ENCODE measurements at places on chromosomes 1 and 21.

- DNase-seq: no peak
These were observed 144.6 kb downstream of the PGBD5 start for GRCh38 chr1:230281556-230281955.

DNA sequence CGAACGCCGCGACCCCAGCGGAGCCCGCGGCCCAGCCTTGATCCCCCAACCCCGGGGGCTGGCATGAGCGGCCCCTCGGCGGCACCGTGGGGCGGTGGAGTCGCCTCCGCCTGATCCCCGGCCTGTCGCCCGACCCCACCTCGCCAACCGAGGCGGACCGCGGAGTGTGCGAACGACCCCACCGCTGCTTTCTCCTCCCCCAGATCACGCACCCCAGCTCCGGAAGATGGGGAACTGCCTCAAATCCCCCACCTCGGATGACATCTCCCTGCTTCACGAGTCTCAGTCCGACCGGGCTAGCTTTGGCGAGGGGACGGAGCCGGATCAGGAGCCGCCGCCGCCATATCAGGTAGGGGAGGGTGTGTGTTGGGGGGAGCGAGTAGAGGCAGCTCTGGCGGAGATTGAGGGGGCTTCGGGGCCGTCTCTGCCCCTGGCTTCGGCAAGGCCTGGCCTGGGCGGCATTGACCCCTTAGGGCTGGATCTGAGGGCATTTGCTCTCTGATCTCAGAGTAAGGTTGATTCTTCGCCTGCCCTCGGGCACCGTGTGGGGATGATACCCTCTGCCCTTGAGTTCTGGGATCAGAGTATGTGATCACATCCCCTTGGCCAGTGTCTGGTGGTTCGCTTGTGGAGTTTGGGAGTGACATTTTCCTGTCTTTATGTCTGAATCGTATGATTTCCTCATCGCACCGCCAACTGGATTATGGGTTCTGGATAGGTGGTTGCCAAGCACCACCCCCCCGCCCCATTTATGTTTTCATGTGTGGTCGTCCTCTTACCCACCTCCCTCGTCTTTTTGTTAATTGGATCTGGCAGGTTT lies 668 bp downstream of the RNF11 start:
- DNase-seq: no peak

DNA sequence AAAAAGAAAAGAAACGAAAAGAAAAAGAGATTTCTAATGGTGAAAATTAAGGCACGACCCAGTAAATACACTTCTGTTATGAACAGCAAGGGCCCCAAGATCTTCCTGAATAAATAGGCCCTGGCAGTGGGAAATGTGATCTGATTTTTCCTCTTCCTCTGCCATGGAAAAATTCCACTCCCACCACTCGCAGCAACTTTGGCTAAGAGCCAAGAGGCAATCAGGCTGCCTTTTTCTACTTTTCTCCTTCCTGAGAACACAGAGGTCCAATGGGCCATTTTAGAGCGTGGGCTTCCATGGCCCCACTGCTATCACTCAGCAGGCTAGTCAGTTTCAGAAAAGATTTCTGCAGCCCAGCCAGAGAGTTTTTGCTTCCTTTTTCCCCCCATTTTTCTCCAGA lies 33.7 kb upstream of the AK4 start:
- no peak for DNase-seq

DNA sequence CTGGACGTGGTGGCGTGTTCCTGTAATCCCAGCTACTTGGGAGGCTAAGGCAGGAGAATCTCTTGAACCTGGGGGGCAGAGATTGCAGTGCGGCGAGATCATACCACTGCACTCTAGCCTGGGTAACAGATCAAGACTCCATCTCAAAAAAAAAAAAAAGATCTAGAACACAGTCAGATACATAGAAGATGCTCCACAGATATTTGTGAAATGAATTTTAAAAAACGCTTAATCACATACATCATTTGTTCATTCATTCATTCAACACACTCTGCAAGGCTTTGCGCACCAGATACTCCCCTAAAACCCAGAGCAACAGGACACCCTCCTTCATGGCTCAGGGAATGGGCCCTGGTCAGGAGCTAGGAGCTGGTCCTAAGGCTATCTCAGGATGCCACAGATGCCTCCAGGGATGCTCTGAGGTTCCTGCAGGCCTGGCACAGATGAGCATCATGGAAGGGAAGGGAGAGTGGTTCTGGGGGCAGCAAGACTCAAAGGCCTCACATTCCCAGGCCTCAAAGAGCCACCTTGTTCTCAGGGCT lies 6.4 kb downstream of the HSPG2 start:
- DNase-seq: no peak

- DNase-seq: no peak
These were observed 31.3 kb downstream of the C8B start for GRCh38 chr1:56934430-56935060.

DNA sequence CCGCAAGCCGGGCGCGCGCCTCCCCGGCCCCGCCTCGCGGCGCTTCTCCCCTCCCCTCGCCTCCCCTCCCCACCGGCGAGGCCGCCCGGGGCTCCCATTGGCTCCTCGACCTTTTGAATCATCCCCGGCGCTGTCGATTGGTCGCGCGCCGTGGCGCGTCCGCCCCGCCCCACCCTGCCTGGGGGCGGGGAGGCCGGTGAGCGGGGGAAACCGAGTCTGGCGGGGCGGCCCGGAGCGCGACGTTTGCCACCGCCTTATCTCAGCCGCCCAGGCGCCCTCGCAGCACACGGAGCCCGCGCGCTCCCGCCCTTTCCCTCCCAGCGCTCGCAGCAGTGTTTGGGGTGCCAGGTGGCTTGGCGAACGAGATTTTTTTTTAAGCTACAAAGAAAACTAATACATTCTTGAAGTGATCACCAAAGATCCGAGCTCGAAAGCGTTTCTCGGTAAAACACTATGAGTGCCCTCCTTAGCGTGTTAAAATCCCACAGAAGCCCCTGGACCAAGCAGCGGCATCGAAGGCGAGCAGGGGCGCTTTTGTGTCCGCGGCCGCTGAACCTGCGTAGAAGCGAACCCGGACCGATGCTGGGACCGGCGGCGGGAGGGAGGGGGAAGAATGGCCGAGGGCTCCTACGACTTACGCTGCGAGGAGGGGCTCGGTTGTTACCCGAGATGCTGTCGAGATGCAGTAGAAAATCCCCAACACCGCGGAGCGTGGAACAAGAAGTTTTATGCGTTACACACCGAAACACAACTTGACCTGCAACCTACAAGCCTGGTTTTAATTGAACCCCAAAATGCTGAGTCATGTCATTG lies 436 bp upstream of the LBR start:
- peak; percentile 65 for DNase-seq

GRCh38 chr1:116832308-116832931 lies 77.3 kb upstream of the PTGFRN start:
- no peak for DNase-seq

- DNase-seq: no peak
These were observed 21.1 kb downstream of the CACNA1E start for GRCh38 chr1:181504399-181504842.

DNA sequence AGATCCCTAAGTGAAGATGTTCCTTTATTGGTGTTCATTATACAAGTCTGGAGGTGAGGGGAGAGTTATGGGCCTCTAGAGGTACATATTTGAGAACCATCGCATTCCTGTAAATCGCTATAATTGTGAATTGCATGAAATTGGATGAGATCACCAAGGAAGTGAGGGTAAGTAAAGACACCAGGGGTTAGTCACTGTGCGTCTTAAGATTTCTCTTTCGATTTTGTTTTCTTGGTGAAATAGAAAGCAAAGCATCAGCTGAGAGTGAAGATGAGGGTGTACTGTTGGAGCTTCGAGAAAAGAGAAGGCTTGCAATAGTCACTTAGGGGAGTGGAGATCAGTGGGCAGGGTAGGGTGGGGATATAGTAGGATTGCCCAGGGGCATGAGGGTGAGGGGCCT lies 82.1 kb downstream of the RAVER2 start:
- no peak for DNase-seq

DNA sequence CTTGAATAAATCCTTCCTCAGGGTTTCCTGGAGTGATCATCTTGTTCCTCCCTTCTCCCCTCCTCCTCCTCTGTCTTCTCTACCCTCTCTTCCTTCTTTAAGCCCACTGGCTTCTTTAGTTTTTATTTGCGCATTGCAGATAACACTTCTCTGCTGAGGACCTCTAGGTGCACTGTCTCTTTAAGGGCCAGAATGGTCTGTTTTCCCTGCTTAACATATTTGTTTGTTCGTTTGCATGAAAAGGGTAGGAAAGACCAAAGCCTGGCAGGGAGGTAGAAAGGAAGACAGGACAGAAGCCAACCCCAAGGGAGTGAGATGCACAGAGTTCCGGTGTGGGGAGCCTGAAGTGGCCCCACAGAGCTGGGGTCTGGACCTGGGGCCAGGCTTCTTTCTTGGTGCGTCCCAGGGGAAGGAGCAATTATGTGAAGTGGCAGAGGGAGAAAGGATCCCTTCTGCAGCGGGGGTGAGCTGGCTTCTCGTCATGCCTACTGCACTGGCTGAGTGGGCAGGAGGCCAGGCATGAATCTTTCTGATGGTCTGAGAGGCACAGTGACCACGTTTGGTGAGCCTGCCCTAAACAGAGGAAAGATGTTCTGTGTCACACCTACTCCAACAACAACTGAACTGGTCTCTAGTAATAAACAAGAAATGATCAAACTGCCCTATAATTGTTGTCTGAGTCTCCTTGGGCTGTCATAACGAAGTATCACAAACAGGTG lies 232.7 kb downstream of the KCNJ6 start:
- DNase-seq: no peak

GRCh38 chr1:110464340-110464739 lies 13.4 kb downstream of the PROK1 start:
- DNase-seq: no peak

DNA sequence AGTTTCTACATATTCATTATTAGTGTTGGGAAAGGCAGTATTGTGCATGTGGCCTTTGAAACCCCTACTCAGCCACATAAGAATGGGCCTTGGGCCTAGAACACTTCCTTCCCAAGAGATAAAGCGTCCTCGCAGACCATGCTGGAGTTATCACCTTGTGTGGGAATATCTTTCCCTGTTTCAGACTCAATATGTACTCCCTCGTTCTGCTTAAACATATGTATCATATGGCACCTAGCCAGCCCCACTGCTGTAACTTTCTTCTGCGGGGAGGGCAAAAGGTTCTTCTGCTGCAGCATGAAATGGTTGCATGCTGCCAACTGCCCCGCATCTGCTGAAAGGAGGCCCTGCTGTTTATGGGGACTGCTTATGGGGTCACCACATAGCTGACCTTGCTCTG lies 92.0 kb downstream of the CRB1 start:
- DNase-seq: no peak

DNA sequence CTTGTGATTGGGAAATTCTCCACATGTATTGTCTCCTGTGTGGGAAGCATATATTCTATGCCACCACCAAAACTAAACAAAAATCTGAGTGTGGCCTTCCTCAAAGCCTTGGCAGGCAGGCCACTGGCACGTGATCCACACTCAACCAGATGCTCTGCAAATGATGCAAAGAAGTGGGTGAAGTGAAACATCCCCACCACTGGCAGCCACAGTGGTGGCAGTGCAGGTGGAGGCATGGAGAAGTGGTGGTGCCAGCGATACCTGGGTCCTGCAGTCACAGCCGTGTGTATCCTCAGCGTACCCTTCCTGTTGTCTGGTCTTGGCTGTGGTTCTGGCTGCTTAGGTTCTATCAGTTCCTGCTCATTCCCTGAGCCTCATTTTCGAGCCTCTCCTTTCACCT lies 65.2 kb downstream of the PLPPR5 start:
- no peak for DNase-seq

DNA sequence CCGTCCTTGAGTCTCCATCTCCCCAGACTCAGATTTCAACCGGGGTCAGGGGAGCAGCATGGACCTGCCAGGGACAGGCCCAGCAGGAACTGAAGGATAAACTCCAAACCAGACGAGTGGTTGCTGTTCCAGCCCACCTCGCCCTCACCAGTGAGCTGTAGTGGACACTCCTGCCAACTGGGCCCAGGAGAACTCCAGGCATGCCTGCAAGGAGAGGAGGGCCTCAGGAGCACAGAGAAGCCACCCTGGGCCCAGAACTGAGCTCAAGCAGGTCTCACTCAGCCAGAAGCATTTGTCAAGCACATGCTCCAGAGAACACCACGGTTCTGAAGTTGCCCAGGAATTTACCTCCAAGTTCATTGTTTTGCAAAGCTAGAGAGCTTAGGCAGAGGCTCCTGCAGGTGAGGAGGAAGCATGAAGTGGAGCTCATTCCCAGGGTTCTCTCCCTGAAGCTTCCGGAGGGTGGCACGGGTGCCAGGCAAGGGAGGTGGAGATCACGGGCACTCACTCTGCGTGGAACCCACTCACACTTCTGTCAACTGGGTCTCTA lies 61.0 kb downstream of the MATN1 start:
- no peak for DNase-seq

- DNase-seq: peak; percentile 48
These were observed 129.8 kb upstream of the SAMSN1 start for GRCh38 chr21:14675774-14676530.

DNA sequence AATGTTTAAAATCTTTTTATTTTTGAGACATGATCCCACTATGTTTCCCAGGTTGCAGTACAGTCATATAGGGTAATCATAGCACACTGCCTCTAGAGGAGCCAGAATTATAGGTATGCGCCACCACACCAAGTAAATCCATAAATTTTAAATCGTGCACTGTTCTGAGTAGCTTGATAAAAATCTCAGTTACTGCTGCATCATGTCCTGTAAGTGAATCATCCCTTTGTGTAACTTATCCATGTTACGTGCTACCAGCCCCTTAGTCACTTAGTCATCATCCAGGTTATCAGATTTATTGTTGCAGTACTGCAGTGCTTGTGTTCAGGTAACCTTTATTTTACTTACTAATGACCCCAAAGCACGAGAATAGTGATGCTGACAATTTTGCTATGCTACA lies 1770.9 kb downstream of the BRINP3 start:
- DNase-seq: no peak

DNA sequence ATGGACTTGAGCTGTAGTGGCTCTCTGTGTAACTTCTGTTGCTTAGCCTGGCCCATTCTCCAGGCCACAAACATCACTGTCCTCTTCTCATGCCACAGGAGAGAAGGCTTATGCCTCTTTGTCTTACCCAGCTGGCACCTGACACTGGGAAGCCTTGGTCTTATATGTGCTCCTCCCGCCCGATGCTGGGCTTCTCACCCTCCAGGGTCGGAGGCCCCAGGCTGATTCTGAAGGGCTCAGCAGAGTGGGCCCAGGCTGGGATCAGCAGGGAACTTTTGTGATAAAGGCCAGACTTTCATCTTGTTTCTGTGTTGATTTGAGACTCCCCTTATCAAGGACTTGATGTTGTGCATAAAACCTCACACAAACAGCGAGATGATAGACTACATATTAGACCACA lies 29.8 kb downstream of the TRPM2 start:
- no peak for DNase-seq

DNA sequence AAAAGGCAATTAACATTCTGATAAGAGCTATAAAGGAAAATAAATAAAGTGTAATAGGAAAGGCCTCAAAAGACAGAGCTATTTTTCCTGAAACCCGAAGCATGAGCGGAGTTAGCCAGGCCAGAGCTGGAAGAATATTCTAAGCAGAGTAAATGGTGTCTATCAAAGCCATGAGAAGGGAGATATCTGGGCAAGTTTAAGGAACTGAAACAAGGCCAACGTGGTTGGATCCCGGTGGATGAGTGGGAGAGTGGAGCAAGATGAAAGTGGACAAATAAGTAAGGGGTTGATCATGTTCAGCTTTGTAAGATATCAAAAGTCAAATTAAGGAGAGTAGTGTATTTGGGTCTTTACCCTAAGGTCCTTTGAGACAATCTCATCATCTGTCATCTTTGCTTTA lies 234.0 kb downstream of the TM2D1 start:
- no peak for DNase-seq
